Mucosa of gallbladder (tissue), 1 donor: ENCODE measurements at places on chromosomes 6 and 20. TPM values are rescaled to one million over a fixed set of nuclear protein-coding genes. Genes with fewer than 3 reads are reported as not detected.

- no peak for DNase-seq
Observed at GRCh38 chr20:44851545-44851944, 34.0 kb upstream of the YWHAB start.

- DNase-seq: no peak
Observed at GRCh38 chr6:42320762-42321161, 103.1 kb upstream of the MRPS10 start.

GRCh38 chr6:3328145-3328544 is 69.4 kb downstream of the PSMG4 start:
- DNase-seq: no peak

The TCF21 gene
- total RNA-seq: 10.9 TPM

GRCh38 chr6:147251072-147251471 is 46.9 kb downstream of the STXBP5 start:
- DNase-seq: no peak

- DNase-seq: no peak
Observed at GRCh38 chr6:35356391-35356790, 14.0 kb downstream of the PPARD start.

DNA sequence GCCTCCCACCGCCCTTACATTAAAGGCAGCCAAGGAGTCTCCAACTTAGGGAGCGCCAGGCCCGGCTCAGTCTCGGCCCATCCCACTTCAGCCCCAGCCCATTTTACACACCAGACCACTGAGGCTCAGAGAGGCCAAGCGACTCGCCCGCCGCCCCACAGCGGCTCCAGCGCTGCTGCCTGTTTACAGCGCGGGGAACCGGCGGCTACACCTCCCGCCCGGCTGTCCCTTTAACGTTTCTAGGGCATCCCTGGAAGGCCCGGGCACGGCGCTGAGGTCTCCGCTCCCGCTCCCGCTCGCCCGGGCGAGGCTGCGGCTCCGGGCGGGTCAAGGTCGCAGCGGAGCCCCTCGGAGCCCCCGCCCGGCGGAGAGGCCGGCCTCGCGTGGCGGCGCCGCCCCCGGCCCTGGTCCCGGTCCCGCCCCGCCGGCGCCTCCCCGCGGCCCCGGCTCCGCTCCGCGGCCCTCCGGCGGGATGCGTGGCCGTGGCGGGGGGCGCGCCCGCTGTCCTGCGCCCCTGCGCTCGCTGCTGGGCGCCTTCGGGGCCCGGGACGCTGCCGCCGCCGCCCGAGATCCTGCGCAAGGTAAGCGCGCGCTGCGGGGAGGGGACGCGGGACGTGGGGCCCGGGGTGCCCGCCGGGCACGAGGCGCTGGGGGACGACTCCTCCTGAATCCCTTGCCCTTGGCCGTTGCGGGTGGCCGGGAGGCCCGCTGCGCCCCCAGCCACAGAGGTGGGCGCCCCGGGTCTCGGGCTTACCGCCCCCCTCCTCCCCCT is 27.1 kb upstream of the PHACTR3 start:
- no peak for DNase-seq

DNA sequence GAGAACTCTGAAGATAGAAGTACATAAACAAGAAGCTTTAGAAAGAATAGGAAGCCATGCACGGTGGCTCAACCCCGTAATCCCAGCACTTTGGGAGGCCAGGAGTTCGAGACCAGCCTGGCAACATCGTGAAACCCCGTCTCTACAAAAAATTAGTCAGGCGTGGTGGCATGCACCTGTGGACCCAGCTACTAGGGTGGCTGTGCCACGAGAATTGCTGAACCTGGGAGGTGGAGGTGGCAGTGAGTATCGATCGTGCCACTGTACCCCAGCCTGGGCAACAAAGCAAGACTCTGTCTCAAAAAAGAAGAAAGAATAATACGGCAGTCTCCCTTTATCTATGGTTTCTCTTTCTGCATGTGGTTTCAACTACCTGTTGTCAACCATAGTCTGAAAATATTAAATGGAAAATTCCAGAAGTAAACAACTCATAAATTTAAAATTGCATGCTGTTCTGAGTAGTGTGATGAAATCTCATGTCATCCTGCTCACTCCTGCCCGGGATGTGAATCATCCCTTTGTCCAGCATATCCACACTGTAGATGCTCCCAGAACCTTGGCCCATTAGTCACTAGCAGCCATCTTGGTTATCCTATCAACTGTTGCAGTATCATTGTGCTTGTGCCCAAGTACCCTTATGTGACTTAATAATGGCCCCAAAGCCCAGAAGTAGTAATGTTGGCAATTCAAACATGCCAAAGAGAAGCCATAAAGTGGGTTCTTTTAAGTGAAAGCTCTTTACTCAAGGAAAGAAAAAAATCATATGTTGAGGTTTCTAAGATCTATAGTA is 22.1 kb downstream of the DEK start:
- no peak for DNase-seq

The UBE2V1 gene
- total RNA-seq: 82.6 TPM

The MAVS gene
- total RNA-seq: 44.9 TPM

DNA sequence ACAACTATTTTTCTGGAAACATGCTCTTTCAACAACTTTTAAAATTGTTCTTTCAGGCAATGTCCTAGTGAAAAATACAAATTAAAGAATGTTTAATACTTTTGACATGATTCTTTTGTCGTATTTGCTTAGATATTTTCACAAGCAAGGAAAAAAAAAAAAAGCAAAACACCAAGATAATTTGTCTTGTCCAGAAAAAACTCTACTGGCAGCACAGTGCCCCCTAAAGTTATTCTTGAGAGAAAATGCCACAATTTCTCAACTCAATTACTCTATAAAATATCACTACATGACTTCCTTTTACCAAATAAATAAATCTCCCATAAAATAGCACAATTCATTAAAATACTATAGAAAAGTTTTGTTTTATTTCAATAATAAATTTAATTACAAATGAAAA is 652.5 kb upstream of the EPHA7 start:
- DNase-seq: no peak

- DNase-seq: no peak
Observed at GRCh38 chr6:11947575-11947974, 64.5 kb upstream of the HIVEP1 start.

The BMP7 gene
- 1.2 TPM for total RNA-seq

The PM20D2 gene
- total RNA-seq: 17.3 TPM

The RIMS4 gene
- total RNA-seq: 0.06 TPM

- DNase-seq: no peak
Observed at GRCh38 chr6:144365271-144365670, 80.1 kb downstream of the UTRN start.

GRCh38 chr6:158531970-158532369 is 27.9 kb upstream of the TMEM181 start:
- no peak for DNase-seq

GRCh38 chr20:4925842-4926530 is 75.3 kb downstream of the SLC23A2 start:
- DNase-seq: peak; percentile 72

DNA sequence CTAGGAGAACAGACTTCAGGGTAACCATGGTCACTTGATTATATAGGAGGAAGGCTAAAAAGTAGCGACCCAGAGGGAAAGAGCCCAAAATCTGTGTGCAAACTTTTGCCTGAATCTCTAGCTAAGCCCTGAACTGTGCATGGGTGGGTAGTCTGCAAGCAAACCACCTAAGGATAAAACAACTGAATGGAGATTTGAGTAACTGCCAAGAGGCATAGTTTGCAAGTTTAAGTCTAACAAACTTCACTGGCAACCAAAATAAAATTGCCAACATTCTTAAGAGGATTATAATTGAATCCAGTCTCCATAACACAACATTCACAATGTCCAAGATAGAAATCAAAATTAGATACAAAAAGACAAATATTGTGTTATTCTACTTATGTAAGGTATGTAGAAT is 192.0 kb upstream of the PLN start:
- no peak for DNase-seq

The GJA10 gene
- not detected for total RNA-seq

GRCh38 chr6:155389130-155389529 is 66.5 kb downstream of the NOX3 start:
- DNase-seq: no peak

GRCh38 chr6:17998003-17998402 is 10.6 kb upstream of the KIF13A start:
- no peak for DNase-seq

The PDE10A gene
- total RNA-seq: 29.0 TPM

DNA sequence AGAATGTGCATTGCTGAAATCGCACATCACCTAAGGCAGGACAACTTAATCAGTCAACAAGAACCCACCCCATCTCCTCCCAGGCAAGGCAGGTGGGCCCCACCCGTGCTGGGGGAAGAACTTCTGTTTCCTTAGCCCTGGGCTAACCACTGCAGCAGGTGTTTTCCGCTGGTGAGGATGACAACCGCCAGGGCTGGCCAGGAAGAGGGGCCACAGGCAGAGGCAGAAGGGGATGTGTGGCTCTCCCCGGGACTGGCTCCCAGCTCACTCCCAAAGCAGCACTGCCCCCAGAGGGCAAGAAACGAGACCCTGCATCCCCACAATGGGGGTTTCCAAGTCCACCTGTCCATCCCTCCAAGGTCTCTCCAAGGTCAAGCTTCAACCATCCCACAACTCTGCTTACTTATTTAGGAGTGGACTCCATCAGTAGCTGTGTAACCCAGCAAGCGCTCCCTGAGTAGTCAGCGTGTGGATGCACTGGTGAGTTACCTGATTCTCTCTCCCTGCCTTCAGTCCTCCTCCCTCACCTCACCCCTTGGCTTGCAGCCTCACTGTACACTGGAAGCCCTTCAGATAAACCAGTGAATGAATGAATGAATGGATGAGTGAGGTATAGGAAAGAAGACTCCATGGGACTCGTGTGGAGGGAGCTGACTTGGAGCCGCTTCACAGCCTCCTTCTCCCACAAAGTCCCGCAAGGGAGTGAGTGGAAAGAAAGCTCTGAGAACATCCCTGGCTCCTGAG is 168.2 kb upstream of the CST7 start:
- DNase-seq: no peak

The LAMP5 gene
- 0.66 TPM for total RNA-seq

GRCh38 chr6:119463081-119463626 is 113.6 kb upstream of the MAN1A1 start:
- no peak for DNase-seq

GRCh38 chr6:113148566-113148965 is 708.6 kb upstream of the MARCKS start:
- DNase-seq: no peak

GRCh38 chr6:152399399-152399798 is 237.8 kb downstream of the SYNE1 start:
- no peak for DNase-seq

DNA sequence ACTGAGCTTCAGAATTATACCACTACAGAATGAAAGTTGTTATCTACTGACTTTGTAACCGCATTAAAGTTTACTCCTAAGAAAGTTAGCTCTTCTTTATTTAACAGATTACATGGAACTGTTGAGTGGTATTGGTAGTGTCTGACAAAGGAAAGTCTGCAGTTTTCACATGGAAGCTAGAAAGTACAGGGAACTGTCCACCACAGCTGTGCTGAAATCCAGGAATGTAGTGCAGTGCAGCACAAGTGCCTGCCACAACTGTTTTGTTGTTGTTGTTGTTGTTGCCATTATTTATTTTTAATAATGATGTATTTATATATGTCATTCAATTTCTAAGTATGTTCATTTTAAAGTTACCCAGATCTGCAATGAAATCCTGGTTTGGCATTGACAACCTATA is 464.9 kb downstream of the TBC1D32 start:
- DNase-seq: no peak

The MYLIP gene
- 53.2 TPM for total RNA-seq

- DNase-seq: no peak
Observed at GRCh38 chr6:11833626-11834592, 55.3 kb upstream of the ADTRP start.

The IMPG1 gene
- not detected for total RNA-seq

DNA sequence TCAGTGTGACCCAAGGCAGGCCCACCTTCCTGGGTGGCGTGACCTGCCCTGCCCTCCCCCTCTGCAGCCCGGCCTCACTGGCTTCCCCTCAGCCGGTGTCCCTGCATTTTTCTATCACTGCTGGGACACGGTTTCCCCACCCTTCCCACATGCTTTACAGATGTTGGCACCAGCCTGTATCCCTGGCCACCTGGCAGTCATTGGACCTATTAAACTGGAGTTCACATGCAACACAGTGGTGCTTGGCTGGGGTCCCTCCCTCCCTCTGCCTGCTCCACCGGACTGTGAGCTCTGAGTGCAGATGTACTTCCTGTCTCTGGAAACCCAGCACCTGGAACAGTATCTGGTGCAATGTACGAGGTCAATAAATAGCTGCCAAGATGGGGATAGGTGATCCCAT is 25.5 kb upstream of the STX16 start:
- no peak for DNase-seq

The TNFRSF6B gene
- total RNA-seq: 3.2 TPM

The PAX1 gene
- not detected for total RNA-seq

- DNase-seq: no peak
Observed at GRCh38 chr6:2497922-2498623, 252.6 kb downstream of the MYLK4 start.

The SLPI gene
- 548 TPM for total RNA-seq

GRCh38 chr6:144555066-144555465 is 269.9 kb downstream of the UTRN start:
- no peak for DNase-seq

DNA sequence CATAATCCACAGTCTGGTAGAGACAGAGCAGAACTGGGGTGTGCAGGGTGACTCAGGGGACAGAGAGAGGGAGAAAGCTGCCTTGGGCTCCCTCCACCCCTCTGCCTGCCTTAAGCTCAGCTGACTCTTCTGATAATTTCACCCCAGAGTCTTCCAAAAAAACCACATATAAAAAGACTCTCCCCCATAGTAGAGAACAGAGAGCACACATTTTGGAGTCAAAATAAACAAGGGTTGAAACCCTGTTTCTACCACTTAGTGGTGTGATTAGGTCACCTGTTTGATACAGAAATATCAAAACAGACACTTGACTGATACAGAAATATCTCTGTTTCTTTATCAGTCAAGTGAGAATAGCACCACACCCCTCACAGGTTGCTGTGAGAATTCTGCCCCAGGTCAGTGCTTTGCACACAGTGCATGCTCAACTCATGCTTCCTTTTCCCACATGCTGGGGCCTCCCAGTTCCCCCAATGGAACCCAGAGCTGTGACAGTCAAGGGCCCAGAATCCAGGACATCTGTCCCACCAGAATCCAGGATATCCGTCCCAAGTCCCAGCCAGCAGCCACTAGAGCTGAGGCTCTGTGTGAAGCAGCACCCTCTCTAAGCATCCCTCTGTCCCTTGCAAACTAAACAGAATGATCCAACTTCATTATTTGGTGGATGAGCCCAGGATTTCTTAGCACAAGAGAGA is 1.2 kb downstream of the TREML2 start:
- no peak for DNase-seq

DNA sequence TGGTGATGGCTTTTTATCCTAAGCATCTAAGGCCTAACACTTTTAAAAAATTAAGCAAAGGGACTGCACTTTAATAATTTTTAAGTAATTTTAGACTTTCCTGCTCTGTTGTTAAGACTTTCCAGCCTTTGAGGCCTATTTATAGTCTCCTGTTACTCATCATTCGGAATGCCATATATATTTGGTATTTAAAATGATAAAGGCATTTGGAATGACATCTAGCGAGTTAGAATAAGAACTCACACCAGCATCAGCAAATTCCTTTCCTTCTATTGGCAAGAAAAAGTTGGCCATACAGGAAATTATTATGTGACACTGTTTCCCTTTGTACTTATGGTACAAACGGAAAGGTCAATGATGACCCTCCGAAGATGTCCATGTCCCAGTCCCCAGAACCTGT is 88.1 kb upstream of the STMND1 start:
- no peak for DNase-seq

The ACTR5 gene
- total RNA-seq: 6.7 TPM
